ENCODE measurements at places on chromosomes 11 and 22. TPM values are rescaled to one million over a fixed set of nuclear protein-coding genes. Genes with fewer than 3 reads are reported as not detected.

GRCh38 chr11:134449713-134450112 lies 37.7 kb upstream of the B3GAT1 start:
- H3K4me3 ChIP-seq = no peak overlapping the region
- peak; percentile 9 for DNase-seq

- peak overlapping the region; percentile 65 for H3K4me3 ChIP-seq
- peaks cover 80% of the 10 kb centered on the region for H3K4me1 ChIP-seq
Measured at GRCh38 chr22:39920134-39920743, 19.4 kb downstream of the GRAP2 start.

Gene SCGB1C1
- not detected for total RNA-seq

- H3K36me3 ChIP-seq = no peaks in the 10 kb centered on the region
- H3K4me3 ChIP-seq = no peak overlapping the region
- H3K27ac ChIP-seq = no peak overlapping the region
- H3K27me3 ChIP-seq = peaks cover 21% of the 10 kb centered on the region
Measured at GRCh38 chr22:28894807-28895206, 11.4 kb downstream of the ZNRF3 start.

GRCh38 chr22:21633481-21633880 lies 921 bp downstream of the CCDC116 start:
- no peaks in the 10 kb centered on the region for H3K27me3 ChIP-seq
- H3K36me3 ChIP-seq = peaks cover 7% of the 10 kb centered on the region
- no peak overlapping the region for H3K27ac ChIP-seq
- H3K4me1 ChIP-seq = peaks cover 17% of the 10 kb centered on the region
- no peak for DNase-seq
- no peak overlapping the region for H3K4me3 ChIP-seq

GRCh38 chr11:127106938-127107337 lies 106.4 kb upstream of the KIRREL3 start:
- peaks cover 3% of the 10 kb centered on the region for H3K27me3 ChIP-seq
- H3K4me1 ChIP-seq = no peaks in the 10 kb centered on the region
- H3K4me3 ChIP-seq = no peak overlapping the region
- no peak overlapping the region for H3K27ac ChIP-seq
- no peaks in the 10 kb centered on the region for H3K36me3 ChIP-seq
- no peak for DNase-seq

Gene LINC01488
- total RNA-seq = not detected

GRCh38 chr11:119041821-119042514 lies 11.3 kb upstream of the SLC37A4 start:
- no peak for DNase-seq
- no peak overlapping the region for H3K4me3 ChIP-seq
- no peaks in the 10 kb centered on the region for H3K27me3 ChIP-seq
- H3K4me1 ChIP-seq = peaks cover 7% of the 10 kb centered on the region

- H3K27ac ChIP-seq = no peak overlapping the region
- H3K36me3 ChIP-seq = no peaks in the 10 kb centered on the region
- H3K4me1 ChIP-seq = no peaks in the 10 kb centered on the region
- DNase-seq = no peak
- no peak overlapping the region for H3K4me3 ChIP-seq
- no peaks in the 10 kb centered on the region for H3K27me3 ChIP-seq
Measured at GRCh38 chr11:38640854-38641253, 2042.8 kb upstream of the RAG2 start.

DNA sequence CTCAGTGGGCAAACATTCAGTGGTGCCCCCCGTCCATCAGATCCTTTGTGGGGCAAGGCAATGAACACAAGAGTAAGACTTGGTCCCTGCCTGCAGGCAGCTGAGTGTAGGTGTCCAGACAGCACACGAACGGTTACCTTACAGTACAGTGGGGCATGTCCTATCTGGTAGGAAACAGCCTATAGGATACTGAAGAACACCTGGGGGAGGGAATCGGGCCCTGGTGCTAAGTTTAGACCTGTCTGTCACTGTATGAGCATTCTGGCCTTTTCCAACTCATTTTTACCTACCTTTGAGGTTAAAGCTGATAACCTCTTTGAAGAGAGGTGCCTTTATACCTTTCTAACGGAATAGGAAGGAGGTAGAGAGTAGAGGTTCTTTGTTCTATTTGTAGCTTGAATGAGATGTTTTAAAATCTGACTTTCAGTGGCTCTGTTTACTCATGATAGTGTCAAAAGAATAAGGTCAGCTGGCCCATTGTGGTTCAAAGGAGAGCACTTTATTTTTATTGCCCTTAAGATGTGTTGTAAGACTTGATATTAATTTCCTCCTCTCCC lies 8.9 kb downstream of the ZNRF3 start:
- H3K4me3 ChIP-seq = no peak overlapping the region
- H3K4me1 ChIP-seq = peaks cover 15% of the 10 kb centered on the region
- no peak for DNase-seq
- peaks cover 32% of the 10 kb centered on the region for H3K27me3 ChIP-seq
- no peaks in the 10 kb centered on the region for H3K36me3 ChIP-seq

GRCh38 chr11:82465481-82465880 lies 268.2 kb downstream of the FAM181B start:
- no peaks in the 10 kb centered on the region for H3K36me3 ChIP-seq
- no peak overlapping the region for H3K4me3 ChIP-seq
- DNase-seq = no peak
- no peaks in the 10 kb centered on the region for H3K27me3 ChIP-seq
- no peaks in the 10 kb centered on the region for H3K4me1 ChIP-seq

GRCh38 chr11:32451808-32452207 lies 16.5 kb upstream of the WT1 start:
- peaks cover 10% of the 10 kb centered on the region for H3K27me3 ChIP-seq

Gene RTN4R
- total RNA-seq = 2.8 TPM

GRCh38 chr11:77416357-77416756 lies 57.5 kb downstream of the PAK1 start:
- no peaks in the 10 kb centered on the region for H3K27me3 ChIP-seq
- no peak for DNase-seq
- H3K4me3 ChIP-seq = no peak overlapping the region
- peaks cover 18% of the 10 kb centered on the region for H3K4me1 ChIP-seq
- H3K36me3 ChIP-seq = no peaks in the 10 kb centered on the region

DNA sequence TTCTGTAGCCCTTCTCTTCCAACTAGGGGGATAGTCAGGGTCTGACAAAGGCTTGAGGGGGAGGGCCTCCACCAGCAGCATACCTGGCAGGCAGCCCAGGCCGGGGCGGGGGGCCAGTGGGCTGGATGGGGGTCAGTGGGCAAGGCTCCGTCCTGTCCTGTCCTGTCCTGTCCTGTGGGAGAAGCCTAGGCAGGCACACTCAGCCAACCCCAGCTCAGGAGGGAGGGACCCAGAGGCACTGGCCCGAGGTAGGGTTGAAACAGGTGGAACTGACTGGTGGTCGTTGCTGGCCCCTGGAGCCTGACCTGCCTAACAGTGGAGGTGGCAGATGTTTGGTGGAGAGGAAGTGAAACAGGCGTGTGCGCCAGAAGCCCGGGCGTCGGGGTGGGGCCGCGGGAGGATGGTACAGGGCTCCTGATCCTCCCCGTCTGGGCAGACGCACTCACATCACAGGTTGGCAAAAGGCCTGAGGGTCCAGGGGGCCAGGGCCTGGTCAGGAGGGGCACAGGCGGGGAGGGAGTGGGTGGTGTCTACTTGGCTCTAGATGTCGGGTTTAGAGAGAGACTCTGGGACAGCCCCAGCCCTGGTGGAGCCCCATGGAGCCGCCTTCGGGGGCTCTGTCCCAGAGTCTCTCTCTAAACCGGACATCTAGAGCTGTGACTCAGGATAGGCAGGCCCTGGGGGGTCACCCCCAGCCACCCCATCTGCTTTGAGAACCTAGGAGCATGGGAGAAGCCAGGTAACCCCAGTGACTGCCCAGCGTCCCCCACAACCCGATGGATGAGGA lies 32.5 kb upstream of the GRAMD4 start:
- peak overlapping the region; percentile 4 for H3K4me3 ChIP-seq
- no peaks in the 10 kb centered on the region for H3K36me3 ChIP-seq
- H3K27me3 ChIP-seq = no peaks in the 10 kb centered on the region
- DNase-seq = peak; percentile 66

- no peak for DNase-seq
- peaks cover 15% of the 10 kb centered on the region for H3K36me3 ChIP-seq
- peak overlapping the region; percentile 84 for H3K27ac ChIP-seq
- peaks cover 40% of the 10 kb centered on the region for H3K4me1 ChIP-seq
- H3K4me3 ChIP-seq = peak overlapping the region; percentile 92
Measured at GRCh38 chr22:20983081-20983771, 1.1 kb downstream of the LZTR1 start.

DNA sequence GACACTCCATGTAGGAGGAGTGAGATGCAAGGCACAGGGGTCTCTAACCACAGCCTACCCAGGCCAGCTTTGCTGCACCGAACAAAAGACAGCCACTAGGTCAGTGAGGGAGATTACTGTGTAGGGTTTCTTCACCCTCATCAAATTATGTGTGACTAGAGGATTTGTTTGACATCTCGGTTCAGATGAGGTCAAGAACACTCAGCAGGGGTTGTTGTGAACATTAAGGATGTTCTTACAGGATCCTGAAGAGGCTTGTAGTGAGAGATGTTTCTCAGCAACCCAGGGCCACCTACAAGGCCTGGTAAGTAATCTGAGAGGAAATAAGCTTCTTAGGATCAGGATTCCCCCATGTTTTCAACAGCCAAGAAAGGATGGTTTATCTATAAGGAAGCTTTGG lies 202.1 kb downstream of the NXPE2 start:
- no peak for DNase-seq
- no peaks in the 10 kb centered on the region for H3K36me3 ChIP-seq
- no peak overlapping the region for H3K4me3 ChIP-seq
- peaks cover 3% of the 10 kb centered on the region for H3K27me3 ChIP-seq

DNA sequence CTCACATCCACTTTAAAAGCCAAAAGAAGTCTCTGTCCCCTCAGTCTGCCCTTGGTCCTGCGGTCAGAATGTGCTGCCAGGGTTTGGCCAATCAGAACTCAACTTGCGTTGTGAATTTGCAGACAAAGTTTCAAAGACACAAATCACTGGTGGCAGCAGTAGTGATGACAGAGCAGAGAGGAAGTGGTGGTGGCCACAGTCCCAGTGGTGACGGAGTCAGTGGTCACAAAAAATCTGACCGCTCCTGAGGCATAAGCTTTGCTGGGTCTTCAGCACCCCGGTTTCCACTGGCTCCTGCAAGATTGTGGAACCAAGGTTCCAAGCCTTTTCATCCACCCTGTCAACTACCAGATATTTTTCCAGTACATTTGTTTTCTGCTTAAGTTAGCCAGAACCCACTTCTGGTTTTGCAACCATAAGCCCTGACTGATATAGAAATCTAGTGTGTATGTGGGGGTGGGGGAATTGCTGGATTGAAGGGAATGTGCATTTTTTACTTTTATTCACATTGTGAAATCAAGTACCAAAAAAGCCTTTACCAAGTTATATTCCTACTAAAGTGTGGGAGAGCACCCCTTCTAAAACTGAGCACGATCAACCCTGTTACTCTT lies 112.3 kb downstream of the TMPRSS5 start:
- H3K27me3 ChIP-seq = peaks cover 20% of the 10 kb centered on the region
- H3K36me3 ChIP-seq = no peaks in the 10 kb centered on the region
- H3K4me1 ChIP-seq = no peaks in the 10 kb centered on the region
- no peak overlapping the region for H3K4me3 ChIP-seq

DNA sequence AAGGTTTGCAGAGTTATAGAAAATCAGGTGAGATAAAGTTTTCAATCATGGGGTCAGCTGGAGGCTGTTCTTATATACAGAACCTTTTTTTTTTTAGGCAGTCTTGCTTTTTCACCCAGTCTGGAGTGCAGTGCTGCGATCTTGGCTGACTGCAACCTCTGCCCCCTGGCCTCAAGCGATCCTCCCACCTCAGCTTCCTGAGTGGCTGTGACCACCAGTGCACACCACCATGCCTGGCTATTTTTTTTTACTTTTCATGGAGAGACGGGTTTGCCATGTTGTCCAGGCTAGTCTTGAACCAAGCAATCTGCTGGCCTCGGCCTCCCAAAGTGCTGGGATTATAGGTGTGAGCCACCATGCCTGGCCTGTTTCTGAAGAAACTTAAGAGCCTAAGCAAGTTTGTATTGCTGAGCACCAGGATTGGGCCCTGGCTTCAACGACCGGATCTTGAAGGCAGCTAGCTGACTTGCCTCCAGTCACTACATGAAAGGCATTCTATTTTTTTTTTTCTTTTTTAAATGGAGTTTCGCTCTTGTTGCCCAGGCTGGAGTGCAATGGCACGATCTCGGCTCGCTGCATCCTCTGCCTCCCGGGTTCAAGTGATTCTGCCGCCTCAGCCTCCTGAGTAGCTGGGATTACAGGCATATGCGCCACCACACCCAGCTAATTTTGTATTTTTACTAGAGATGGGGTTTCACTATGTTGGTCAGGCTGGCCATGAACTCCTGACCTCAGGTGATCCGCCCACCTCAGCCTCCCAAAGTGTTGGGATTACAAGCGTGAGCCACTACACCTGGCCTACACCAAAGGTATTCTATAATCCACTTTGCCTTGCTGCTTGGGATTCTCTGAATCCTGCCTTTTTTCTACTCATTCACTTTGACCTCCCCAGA lies 7.6 kb downstream of the XBP1 start:
- no peaks in the 10 kb centered on the region for H3K27me3 ChIP-seq
- peaks cover 44% of the 10 kb centered on the region for H3K36me3 ChIP-seq
- no peak overlapping the region for H3K4me3 ChIP-seq
- H3K4me1 ChIP-seq = peaks cover 58% of the 10 kb centered on the region

GRCh38 chr11:38416141-38416540 lies 1818.1 kb upstream of the RAG2 start:
- H3K4me3 ChIP-seq = no peak overlapping the region
- H3K36me3 ChIP-seq = no peaks in the 10 kb centered on the region
- no peak overlapping the region for H3K27ac ChIP-seq
- H3K4me1 ChIP-seq = no peaks in the 10 kb centered on the region
- H3K27me3 ChIP-seq = no peaks in the 10 kb centered on the region

- no peak for DNase-seq
- no peak overlapping the region for H3K27ac ChIP-seq
- no peak overlapping the region for H3K4me3 ChIP-seq
- H3K27me3 ChIP-seq = peaks cover 3% of the 10 kb centered on the region
- H3K4me1 ChIP-seq = no peaks in the 10 kb centered on the region
- no peaks in the 10 kb centered on the region for H3K36me3 ChIP-seq
Measured at GRCh38 chr11:120125024-120125423, 12.9 kb downstream of the TRIM29 start.

Gene UBQLNL
- not detected for total RNA-seq

DNA sequence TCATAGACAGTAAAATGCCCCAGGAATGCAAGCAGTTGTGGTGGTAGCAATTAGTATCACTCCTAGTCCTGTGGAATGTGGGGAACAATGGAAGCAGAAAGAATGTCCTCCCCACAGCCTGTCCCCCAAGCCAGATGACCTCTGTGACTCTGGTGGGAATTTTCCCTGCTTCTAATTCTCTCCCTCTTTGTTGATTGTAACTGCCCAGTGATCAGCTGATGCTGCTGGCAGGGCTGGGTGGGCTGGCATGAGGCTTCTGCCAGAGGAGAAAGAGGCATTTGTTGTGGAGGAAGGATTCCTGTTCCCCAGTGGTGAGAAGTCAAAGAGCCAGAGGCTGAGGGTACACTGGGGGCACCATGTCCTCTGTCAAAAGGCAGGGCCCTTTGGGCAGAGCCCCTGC lies 116.7 kb upstream of the NCAM1 start:
- no peak for DNase-seq
- H3K4me1 ChIP-seq = no peaks in the 10 kb centered on the region
- H3K27ac ChIP-seq = no peak overlapping the region
- H3K4me3 ChIP-seq = no peak overlapping the region
- H3K27me3 ChIP-seq = no peaks in the 10 kb centered on the region

Gene MN1
- 0.11 TPM for total RNA-seq

GRCh38 chr11:12330485-12331231 lies 46.7 kb upstream of the PARVA start:
- no peaks in the 10 kb centered on the region for H3K27me3 ChIP-seq
- H3K4me1 ChIP-seq = peaks cover 3% of the 10 kb centered on the region
- no peak for DNase-seq
- H3K4me3 ChIP-seq = no peak overlapping the region

GRCh38 chr11:76823481-76824028 lies 37.2 kb upstream of the ACER3 start:
- H3K27me3 ChIP-seq = peaks cover 2% of the 10 kb centered on the region
- H3K4me3 ChIP-seq = no peak overlapping the region
- H3K27ac ChIP-seq = no peak overlapping the region
- H3K4me1 ChIP-seq = peaks cover 10% of the 10 kb centered on the region
- DNase-seq = no peak

All from activated CD8-positive, alpha-beta T cell treated with anti-CD3 and anti-CD28 coated beads for 36 hours (primary cell).